ENCODE measurements at places on chromosomes 6 and 20. TPM values are rescaled to one million over a fixed set of nuclear protein-coding genes. Genes with fewer than 3 reads are reported as not detected.

MCHR2 gene
- total RNA-seq: not detected

MLIP gene
- total RNA-seq: 0.19 TPM

ZBTB46 gene
- 5.8 TPM for total RNA-seq

MAK gene
- 0.09 TPM for total RNA-seq

LST1 gene
- total RNA-seq: 134 TPM

- no peak overlapping the region for H3K27ac ChIP-seq
- no peaks in the 10 kb centered on the region for H3K4me1 ChIP-seq
- no peaks in the 10 kb centered on the region for H3K27me3 ChIP-seq
Observed at GRCh38 chr6:10576226-10576625, 55.1 kb downstream of the GCNT2 start.

DNA sequence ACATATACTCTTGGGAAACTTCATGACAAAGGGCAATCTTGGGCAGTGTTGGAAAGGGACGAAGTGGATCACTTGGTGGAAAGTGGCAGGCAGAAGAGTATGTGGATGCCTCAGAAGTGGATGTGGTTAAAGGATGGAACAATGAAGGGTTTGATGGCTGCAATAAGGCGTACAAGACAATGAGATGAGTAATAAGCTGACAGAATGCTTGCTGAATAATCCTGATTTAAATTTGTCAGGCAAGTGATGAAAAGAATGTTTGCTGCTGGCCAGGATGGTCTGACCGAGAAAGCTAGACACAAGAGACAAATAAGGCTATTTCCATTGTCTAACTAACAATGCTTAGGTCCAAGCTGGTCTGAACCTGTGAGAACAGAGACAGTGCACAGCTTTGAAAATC, 61.6 kb upstream of the CEP85L start:
- no peaks in the 10 kb centered on the region for H3K36me3 ChIP-seq
- no peak overlapping the region for H3K4me3 ChIP-seq
- no peaks in the 10 kb centered on the region for H3K27me3 ChIP-seq
- peaks cover 35% of the 10 kb centered on the region for H3K4me1 ChIP-seq
- no peak for DNase-seq

- no peak for DNase-seq
- no peak overlapping the region for H3K4me3 ChIP-seq
- no peak overlapping the region for H3K27ac ChIP-seq
Observed at GRCh38 chr6:159074876-159075275, 30.1 kb upstream of the TAGAP start.

DNA sequence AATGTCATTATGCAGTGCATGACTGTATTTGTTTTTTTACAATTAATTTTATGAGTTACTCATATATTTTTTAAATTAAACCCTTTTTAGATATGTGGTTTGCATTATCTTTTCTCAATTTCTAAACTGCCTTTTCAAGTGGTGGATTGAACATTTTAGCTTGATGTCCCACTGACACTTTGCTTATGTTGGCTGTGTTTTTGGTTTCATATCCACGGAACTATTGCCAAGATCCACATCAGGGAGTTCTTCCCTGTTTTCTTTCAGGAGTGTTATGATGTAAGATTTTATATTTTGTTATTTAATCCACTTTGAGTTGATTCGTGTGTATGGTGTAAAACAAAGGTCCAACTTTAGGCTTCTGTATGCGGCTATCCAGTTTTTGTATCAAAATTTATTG, 1144.9 kb upstream of the EYS start:
- DNase-seq: no peak
- no peak overlapping the region for H3K27ac ChIP-seq
- no peaks in the 10 kb centered on the region for H3K27me3 ChIP-seq
- no peaks in the 10 kb centered on the region for H3K36me3 ChIP-seq
- H3K4me1 ChIP-seq: no peaks in the 10 kb centered on the region

GRCh38 chr6:47360388-47360787, 50.7 kb upstream of the TNFRSF21 start:
- no peak overlapping the region for H3K27ac ChIP-seq
- H3K4me1 ChIP-seq: no peaks in the 10 kb centered on the region
- H3K27me3 ChIP-seq: no peaks in the 10 kb centered on the region
- no peak overlapping the region for H3K4me3 ChIP-seq

- DNase-seq: no peak
- no peaks in the 10 kb centered on the region for H3K27me3 ChIP-seq
- no peaks in the 10 kb centered on the region for H3K36me3 ChIP-seq
- H3K27ac ChIP-seq: no peak overlapping the region
- no peaks in the 10 kb centered on the region for H3K4me1 ChIP-seq
- no peak overlapping the region for H3K4me3 ChIP-seq
Observed at GRCh38 chr20:18412221-18412901, 54.5 kb downstream of the DZANK1 start.

DNA sequence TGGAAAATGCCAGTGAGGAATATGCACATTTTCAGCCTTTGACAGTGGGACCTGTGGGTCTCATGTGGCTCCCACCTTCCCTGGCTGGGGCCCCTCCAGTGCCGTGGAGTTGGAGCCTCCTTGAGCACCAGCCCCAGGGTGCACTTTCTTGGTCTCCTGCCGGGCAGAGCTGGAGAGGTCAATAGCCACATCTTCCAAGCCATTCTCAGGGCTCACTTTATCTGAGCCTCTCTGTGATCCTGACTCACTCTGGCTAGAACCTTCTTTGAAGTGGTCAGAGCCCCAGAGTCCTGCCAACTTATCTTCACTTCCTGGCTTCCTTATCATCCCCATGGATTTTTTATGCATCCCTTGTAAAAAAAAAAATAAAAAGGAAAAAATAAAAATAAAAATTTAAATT, 5.7 kb downstream of the VSX1 start:
- no peak overlapping the region for H3K27ac ChIP-seq
- no peaks in the 10 kb centered on the region for H3K4me1 ChIP-seq
- no peak overlapping the region for H3K4me3 ChIP-seq
- no peaks in the 10 kb centered on the region for H3K36me3 ChIP-seq

- peaks cover 77% of the 10 kb centered on the region for H3K36me3 ChIP-seq
- H3K27ac ChIP-seq: no peak overlapping the region
- H3K4me3 ChIP-seq: no peak overlapping the region
Observed at GRCh38 chr6:118913161-118913560, 19.2 kb downstream of the ASF1A start.

DNA sequence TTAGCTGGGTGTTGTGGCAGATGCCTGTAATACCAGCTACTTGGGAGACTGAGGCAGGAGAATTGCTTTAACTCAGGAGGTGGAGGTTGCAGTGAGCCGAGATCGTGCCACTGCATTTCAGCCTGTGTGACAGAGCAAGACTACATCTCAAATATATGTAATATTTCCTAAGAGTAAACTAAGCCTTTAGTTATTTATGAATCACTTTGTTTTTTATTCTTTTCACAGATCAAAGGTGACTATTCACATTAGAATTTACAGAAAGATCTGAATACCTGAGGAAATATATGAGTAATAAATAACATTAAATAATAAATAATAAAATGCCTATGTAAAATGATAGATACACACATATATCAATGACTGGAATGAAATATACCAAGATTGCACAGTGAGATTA, 630.8 kb upstream of the IMPG1 start:
- no peak overlapping the region for H3K27ac ChIP-seq
- H3K4me3 ChIP-seq: no peak overlapping the region
- no peaks in the 10 kb centered on the region for H3K4me1 ChIP-seq
- no peaks in the 10 kb centered on the region for H3K27me3 ChIP-seq
- no peaks in the 10 kb centered on the region for H3K36me3 ChIP-seq

DNA sequence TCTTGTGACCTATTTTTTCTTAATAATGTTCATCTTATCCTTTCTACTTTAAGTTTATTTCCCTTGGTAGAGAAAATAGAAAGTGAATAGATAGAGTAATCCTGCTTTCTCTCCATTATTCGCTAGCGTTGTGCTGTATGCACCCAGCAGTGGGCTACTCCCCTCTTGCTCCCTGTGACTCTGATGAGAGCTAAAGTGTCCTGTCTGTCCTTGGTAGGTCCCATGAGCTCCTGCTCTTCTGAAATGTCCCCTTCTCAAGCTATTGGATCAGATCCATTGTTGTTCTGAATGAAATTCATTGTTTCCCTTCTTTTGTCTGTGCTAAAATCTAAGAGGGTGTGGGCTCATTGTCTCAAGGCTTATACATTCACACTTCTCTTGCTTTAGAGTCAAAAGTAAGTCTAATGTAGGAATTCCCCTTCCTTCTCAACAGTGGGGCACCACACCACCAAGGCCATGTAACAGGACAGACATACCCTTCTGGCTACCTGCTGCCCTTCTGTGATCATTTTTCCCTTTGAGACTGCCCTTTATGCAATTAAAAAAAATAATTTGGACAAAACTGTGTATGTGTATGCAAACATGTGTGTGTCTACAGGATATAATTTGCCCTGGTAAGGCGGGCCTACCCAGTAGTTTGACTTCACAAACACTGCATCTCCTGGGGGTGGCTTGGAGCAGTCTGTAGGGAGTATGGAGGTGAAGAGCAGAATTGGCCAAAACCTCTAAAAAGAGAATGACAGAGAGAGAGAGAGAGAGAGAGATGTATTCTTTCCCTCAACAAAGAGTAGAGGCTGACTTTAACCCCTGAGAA, 167.0 kb upstream of the MYLIP start:
- no peak overlapping the region for H3K27ac ChIP-seq
- no peak for DNase-seq
- no peaks in the 10 kb centered on the region for H3K27me3 ChIP-seq

- no peaks in the 10 kb centered on the region for H3K36me3 ChIP-seq
- H3K27ac ChIP-seq: no peak overlapping the region
- H3K4me1 ChIP-seq: no peaks in the 10 kb centered on the region
Observed at GRCh38 chr6:84415517-84415916, 188.1 kb upstream of the CEP162 start.

DNA sequence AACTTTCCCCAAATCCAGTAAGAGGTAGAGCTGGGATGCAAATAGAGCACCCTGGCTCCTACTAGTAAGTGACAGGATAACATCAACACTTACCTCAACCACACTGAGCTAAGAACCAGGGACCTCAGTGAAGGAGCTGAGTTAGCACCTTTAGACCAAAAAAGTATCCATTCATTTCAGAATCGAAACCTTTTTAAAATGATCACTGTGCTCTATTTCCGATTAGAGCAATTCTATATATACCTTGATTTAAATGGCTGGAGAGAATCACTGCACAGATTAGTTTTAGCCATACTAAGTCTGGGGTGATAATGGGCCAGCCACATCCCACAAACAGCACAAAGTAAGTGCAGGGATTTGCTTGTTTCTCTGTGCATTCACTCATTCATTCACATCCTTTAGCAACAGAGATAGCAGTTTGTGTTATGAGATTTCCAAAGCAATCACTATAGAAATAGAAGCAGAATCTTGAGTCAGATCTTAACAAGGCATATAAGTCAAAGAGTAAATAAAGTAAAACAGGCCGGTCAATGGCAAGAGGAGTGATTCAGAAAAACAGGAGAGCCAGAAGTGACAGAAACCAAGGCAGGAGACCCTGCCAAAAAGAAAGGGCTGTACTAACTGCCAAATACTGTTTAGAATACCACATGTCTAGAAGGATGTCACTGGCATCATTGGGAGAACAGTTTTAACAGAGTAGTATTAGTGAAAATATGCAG, 136.3 kb downstream of the KIF13A start:
- H3K4me3 ChIP-seq: no peak overlapping the region
- H3K4me1 ChIP-seq: no peaks in the 10 kb centered on the region
- H3K36me3 ChIP-seq: no peaks in the 10 kb centered on the region
- H3K27ac ChIP-seq: no peak overlapping the region
- DNase-seq: no peak
- no peaks in the 10 kb centered on the region for H3K27me3 ChIP-seq

- H3K4me1 ChIP-seq: no peaks in the 10 kb centered on the region
- no peaks in the 10 kb centered on the region for H3K27me3 ChIP-seq
- no peaks in the 10 kb centered on the region for H3K36me3 ChIP-seq
- H3K4me3 ChIP-seq: no peak overlapping the region
- no peak for DNase-seq
Observed at GRCh38 chr6:77034161-77034560, 429.1 kb downstream of the HTR1B start.

DNA sequence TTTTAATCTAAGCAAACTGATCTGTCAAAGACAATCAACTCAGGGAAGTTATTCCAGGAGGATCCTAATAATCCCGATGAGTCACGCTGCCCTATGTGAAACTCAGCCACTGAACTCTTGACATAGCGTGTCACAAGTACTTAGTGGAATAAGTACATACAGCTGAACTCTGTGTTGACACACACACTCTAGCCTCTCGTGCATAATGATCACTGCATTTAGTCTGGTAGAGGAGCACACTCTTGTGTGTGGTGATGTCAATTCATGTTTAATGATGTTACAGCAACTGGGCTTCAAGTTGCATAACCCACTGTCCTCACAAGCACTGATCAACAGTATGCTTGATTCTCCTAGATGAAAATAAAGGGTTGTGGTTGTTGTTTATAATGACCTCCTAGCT, 148.3 kb downstream of the HACE1 start:
- no peaks in the 10 kb centered on the region for H3K4me1 ChIP-seq
- no peak overlapping the region for H3K4me3 ChIP-seq
- H3K27ac ChIP-seq: no peak overlapping the region
- no peak for DNase-seq

DNA sequence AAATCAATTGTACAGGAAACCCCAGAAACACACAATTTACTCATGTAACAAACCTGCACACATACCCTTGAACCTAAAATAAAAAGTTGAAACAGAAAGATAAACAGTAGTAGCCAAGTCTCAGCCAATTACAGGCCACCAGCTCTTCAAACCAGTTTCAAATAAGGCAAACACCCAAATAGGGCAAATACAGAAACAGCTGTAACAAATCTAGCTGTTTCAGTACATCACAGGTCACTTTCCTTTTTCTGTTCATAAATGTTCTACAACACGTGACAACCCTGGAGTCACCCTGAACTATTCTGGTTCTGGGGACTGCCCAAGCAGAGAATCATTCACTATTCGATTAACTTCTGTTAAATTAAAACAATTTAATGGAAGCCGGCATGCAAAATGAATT, 329.0 kb downstream of the GJA1 start:
- no peak for DNase-seq
- no peak overlapping the region for H3K4me3 ChIP-seq
- H3K27me3 ChIP-seq: no peaks in the 10 kb centered on the region
- H3K36me3 ChIP-seq: no peaks in the 10 kb centered on the region
- H3K4me1 ChIP-seq: no peaks in the 10 kb centered on the region
- no peak overlapping the region for H3K27ac ChIP-seq

DNA sequence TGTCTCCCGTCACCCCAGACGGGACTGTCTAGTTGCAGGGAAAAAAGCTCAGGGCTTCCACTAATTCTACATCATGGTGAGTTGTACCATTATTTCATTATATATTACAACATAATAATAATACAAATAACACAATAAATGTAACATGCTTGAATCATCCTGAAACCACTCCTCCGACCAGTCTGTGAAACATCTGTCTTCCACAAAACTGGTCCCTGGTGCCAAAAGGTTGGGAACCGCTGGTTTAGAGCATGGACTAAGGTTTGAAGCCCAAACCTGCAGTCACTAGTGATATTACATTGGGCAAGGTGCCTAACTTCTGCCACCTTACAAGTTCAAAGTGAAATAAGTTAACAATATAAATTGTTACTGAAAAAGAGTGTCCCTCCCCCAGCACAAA, 175.7 kb downstream of the PDE10A start:
- H3K27ac ChIP-seq: no peak overlapping the region
- no peaks in the 10 kb centered on the region for H3K36me3 ChIP-seq
- no peak for DNase-seq
- H3K4me3 ChIP-seq: no peak overlapping the region
- H3K4me1 ChIP-seq: no peaks in the 10 kb centered on the region
- H3K27me3 ChIP-seq: no peaks in the 10 kb centered on the region

GRCh38 chr6:134358320-134358719, 40.4 kb upstream of the SGK1 start:
- no peak overlapping the region for H3K27ac ChIP-seq
- no peak for DNase-seq
- no peaks in the 10 kb centered on the region for H3K27me3 ChIP-seq
- H3K4me1 ChIP-seq: no peaks in the 10 kb centered on the region
- no peaks in the 10 kb centered on the region for H3K36me3 ChIP-seq
